ENCODE measurements at places on chromosomes 1 and 21.
A peak's percentile ranks its signal among the peaks of the same experiment; 100 is the strongest.

DNA sequence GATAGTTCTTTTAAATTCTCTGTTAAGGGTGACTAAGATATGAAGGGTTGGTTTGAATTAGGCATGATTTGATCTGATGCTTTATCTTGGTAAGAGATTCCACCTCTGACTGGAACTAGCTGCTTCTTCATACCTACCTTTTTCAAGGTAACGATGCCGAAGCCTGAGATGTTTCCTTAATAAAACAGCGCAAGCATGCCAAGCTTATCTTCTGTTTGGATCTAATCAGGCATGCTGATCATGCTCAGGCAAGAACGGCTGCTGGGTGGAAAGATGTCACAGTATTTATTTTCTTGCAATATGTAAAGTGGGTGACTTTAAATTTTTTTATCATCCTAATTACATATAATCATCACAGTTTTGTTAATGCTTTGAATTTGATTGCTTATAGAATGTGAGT lies 148.7 kb downstream of the ADGRL2 start:
- no peak for DNase-seq

DNA sequence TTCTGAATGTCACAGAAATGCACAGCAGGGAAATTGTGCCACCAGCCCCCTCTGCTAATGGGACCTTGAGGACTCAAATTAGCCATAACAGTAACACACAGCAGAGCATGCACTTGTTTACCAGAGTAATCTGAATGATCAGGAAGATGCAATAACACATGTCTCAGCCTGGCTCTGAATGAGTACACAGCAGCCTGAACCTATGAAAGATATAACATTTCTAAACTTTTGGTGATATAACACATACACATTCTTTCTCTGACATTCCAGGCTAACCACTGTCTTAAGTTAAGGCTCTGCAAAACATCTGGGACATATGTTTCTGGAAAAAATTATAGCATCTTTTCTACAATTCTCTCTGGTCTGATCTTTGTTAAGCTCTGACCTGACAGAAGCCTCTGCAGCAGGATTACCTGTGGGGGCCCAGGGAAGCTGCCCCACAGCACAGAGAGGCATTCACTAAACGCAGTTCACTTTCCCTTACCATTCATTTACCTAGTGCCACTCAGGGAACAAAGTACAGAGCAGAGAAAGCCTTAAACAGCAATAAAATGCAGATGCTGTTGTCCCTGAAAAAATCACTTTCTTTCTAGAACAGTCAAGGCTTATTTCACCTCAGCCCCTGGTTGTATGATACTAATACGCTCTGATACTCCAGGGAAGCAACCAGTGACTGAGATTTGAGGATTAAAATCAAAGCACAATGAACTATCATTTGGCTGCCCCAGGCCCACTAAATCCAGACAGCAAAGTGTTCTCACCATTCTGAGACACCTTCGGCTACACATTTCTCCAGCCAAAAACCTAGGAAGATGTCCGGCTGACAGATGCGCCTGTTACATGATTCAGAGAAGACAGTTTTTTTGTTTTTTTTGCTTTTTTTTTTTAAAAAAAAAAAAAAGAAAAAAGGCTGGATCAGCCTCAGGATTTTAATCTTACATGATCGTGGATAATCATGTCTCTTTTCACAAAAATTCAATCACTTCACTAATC lies 54.0 kb upstream of the CNN3 start:
- no peak for DNase-seq

DNA sequence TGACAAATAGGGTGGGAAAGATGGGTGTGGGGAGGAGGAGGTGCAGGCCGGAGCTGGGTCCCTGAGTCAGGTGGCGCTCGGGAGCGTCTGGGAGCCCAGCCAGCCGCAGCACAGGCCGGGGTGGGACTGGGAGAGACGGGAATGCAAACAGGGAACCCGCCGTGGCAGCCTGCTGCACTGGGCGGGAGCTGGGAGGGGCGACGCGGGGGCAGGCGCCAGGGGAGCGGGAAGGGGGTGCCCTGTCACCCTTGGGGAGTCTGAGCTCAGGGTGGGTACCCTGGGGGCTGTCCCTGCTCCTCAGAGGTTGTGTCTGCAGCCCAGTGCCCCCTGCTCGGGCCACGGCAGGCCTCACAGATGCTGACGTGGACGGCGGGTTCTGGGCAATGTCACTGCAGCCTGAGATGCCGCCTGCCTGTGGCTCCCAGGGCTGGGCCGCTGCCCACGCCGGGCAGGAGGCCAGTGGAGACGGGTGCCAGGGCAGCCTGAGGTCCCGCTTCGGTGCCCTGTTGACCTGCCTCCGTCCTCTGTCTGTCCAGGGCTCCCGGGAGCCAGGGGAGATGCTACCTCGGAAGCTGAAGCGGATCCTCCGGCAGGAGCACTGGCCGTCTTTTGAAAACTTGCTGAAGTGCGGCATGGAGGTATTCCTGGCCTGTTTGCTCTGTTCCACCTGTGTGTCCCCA lies 16.6 kb upstream of the LRRC3 start:
- DNase-seq = no peak

GRCh38 chr1:193486671-193487229 lies 300.3 kb upstream of the B3GALT2 start:
- no peak for DNase-seq

- DNase-seq = no peak
Observed at GRCh38 chr21:36949171-36950141, 17.0 kb downstream of the HLCS start.

DNA sequence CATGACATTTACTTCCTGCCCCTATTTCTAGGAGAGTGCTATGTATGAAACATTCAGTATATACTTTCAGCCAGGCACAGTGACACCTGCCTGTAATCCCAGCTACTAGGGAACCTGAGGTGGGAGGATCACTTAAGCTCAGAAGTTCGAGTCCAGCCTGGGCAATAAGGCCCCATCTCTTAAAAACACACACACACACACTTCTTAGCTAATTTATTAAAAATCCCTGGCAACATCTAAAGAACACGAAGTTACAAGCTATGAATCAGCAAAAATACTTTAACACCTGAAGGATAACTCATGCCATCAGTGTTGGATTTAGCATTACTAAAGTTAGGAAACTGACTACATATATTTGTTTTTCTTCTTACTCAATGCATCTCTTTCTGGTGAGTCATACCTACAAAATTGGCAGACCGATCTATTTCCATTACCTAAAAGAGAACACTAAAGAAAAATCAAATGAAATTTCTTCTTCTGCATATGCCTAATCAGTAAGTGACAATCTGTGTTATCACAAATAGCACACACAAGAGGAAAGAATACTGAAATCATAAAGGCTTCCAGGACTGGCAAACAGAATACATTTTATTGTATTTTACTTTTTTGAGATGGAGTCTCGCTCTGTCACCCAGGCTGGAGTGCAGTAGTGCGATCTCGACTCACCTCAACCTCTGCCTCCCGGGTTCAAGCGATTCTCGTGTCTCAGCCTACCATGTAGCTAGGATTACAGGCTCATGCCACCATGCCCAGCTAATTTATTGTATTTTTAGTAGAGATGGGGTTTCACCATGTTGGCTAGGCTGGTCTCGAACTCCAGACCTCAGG lies 41.4 kb downstream of the RNF115 start:
- DNase-seq = peak; percentile 22

- DNase-seq = no peak
Observed at GRCh38 chr1:24957016-24957807, 27.1 kb upstream of the RUNX3 start.

- no peak for DNase-seq
Observed at GRCh38 chr1:14894811-14895560, 258.6 kb upstream of the TMEM51 start.

DNA sequence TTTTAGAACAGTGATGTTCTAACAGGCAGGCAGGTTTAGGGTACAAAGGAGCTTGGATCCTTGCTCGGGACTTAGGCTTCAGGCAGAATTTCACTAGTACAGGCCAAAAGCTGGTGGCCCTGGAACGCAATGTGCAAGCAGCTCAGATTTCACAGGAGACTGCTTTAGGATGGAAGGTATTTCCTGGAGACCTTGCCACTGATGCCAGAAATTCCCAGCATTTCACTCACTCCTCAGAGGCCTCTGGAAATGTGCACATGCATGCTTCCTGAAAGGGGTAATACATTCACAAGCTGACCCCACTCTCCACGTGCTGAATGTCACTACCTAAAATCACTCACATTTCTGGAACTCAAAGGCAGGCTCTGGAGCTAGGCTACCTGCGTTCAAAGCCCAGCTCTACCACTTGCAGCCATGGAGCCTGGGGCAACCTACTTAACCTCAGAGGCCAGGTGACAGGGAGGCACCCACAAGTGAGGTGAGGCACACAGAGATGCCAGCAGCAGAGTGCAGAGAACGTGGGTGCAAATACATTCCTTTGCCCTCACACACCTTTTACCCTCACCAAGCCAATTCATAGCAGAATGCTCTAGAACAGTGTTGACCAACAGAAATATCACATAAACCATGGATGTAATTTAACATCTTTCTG lies 56.5 kb downstream of the CDC7 start:
- no peak for DNase-seq

DNA sequence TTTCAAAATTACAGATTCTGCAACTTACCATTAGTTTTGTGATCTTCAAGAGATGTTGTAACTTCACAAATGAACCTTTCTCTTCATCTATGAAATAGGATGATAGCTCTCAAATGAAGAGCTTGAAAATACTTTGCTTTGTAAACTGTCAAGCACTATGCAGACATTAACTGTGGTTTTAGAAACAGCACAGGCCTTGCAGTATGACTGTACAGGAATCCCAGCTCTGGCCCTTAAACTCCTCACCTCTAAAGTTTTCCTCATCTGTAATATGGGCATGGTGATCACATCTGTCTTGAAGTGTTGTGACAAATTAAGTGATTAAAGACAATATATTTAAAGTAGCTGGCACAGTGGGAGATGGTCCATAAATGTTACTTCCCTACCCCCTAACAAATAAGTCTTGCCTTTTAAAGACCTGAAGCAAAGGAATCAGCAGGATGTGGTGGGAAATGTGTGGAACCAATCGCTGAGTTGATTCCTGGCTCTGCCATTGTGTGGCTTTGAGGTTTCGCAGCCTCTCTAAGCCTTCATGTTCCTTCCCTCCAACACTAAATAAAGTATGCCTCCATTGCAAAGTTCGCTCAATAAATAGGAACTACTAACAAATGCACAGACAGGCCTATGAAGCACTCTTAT lies 5.5 kb upstream of the PTP4A2 start:
- no peak for DNase-seq

DNA sequence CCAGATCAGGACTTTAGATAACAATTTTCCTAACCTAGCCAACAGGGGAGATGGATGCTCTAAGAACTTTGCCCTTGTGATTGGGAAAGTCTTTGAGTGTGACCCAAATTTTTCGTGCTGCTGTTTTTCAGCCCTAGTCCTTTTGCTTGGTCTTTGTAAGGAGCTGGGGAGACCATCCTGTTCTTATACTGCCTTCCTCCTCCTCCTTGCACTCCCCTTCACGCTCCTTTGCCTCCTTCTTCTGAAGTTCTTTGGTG lies 5.7 kb downstream of the KCNQ4 start:
- no peak for DNase-seq

DNA sequence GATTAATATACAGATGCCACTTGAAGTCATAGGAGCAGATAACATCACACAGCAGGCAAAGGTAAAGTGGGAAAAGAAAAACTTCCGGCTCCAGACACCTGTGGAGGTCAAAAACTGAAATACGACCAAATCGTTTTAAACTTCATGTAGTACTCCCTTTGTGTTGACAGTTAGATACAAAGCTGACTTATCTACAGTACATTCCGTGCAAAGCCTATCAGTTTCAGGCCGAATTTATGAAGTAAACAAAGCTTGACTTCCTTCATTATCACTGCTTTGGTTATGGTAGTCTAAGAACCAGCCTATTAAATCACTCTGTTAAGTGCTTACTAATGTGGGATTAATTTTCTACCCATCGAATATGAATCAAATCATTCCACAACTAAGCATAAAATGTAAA lies 156.3 kb downstream of the SMYD3 start:
- no peak for DNase-seq

DNA sequence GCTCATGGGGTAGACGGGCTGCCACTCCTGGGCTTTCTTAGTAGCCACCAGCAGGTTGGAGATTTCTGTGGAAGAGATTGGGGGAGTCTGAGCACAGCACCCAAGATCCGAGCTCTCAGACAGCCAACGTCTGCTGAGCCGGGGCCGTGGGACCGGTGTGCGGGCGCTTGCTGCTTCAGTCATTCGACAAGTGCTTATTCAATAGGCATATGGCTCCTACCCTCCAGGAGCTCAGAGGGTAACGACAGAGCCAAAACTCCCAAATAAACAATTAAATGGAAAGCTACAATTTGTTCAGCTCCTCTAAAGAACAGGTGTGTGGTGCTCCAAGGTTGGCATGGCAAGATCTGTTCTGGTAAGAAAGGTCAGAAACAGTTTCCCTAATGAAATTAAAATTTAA lies 106.0 kb downstream of the RAVER2 start:
- no peak for DNase-seq

- no peak for DNase-seq
Observed at GRCh38 chr1:182677397-182678098, 6.8 kb downstream of the RGS8 start.

GRCh38 chr1:101002551-101002950 lies 23.0 kb downstream of the DPH5 start:
- no peak for DNase-seq

DNA sequence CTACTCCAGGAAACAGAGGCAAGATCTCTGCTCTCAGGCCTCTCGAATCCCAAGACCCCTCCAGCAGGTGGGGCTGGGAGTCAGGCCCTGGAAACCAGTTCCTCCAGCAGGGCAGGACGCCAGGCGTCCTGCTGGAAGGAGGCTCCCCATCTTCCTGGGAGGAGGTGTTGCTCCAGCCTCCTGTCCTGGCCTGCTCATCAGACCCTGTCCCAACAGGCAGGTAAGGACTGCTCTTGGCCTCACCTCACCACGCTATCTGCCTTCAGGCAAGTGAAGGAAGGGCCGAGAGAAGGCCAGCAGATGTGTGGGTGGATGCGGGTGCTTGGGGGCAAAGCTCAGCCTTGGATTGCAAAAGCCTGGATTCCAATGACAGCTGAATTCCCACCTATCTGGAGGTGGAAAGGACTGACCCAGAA lies 82.9 kb downstream of the SSBP3 start:
- DNase-seq = no peak

DNA sequence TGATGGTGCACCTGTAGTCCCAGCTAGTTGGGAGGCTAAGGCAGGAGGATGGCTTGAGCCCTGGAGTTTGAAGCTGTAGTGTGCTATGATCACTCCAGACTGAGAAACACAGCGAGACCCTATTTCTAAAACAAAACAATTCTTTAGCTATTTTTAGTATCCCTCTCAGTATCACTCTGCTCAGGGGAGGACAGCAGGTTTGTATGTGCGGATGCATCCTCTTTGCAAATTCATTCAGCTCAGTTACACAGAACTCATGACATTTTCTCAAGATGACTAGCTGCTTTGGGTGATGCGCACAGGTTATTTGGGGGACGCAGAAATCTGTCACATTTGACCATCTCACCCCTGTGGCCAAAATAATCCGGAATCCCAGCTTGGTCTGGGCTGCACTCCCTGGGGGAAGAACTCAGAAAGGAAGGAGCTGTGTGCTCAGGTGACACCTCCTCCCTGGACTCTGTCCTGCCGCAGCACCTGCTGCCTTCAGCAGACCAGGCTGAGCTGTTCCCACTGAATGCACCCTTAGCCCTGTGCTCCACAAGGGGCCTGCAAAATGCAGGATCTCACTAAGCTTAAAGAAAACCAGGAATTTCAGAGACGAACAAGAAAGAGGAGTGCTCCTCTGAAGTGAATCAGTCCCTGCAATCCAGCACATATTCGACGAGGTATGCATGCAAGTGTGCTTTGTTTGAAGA lies 89.5 kb upstream of the PGBD5 start:
- no peak for DNase-seq

Measured in muscle of back (tissue), 13 donors.